ENCODE measurements at places on chromosomes 2 and 18.
A peak's percentile ranks its signal among the peaks of the same experiment; 100 is the strongest.

DNA sequence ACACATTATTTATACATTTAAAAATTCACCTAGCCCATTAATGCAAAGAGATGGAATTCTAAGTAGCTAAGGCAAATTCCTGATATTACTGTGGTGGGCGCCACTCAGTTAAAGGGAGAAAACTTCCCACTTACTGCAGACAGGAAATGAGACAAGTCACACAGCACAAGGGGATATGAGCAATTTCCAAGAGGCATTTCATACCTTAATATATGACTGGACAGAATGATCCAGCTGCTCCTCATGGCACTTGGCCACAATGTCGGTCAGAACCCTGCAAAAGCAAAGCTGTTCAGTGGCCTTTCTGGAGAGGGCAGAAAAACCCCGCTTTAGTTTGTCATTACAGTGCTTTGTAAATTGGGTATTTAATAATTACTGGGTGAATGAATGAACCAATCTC is 121.4 kb upstream of the CCDC195 start:
- H3K27ac ChIP-seq, result peak overlapping the region; percentile 59
- peaks cover 73% of the 10 kb centered on the region for H3K36me3 ChIP-seq
- no peaks in the 10 kb centered on the region for H3K27me3 ChIP-seq
- peaks cover 28% of the 10 kb centered on the region for H3K4me1 ChIP-seq
- peak; percentile 84 for DNase-seq

DNA sequence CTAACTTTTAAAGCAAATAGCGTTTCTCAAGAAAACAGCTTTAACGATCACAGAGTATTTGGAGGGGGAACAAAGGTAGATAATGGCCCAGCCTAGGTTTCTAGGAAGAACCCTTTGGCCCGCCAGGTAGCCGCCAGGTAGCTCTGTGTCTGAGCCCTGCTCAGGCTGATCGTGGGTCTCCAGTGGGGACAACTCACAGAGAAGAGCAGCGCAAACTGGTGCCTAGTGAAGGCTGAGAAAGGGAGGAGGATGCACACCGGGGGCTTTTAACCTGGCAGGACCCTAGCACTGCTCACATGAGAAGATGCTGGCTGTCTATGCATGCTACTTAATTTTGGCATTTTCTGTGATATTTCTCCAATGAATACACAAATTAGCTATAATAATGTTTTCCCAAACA is 5.8 kb downstream of the NGEF start:
- no peak overlapping the region for H3K27ac ChIP-seq
- H3K36me3 ChIP-seq, result no peaks in the 10 kb centered on the region
- peaks cover 2% of the 10 kb centered on the region for H3K27me3 ChIP-seq
- no peak for DNase-seq
- no peaks in the 10 kb centered on the region for H3K4me1 ChIP-seq

- DNase-seq, result peak; percentile 10
- H3K27ac ChIP-seq, result no peak overlapping the region
- no peaks in the 10 kb centered on the region for H3K4me1 ChIP-seq
- H3K4me3 ChIP-seq, result no peak overlapping the region
- H3K27me3 ChIP-seq, result no peaks in the 10 kb centered on the region
- no peaks in the 10 kb centered on the region for H3K36me3 ChIP-seq
These were observed 241.5 kb downstream of the ICOS start for GRCh38 chr2:204177977-204178522.

GRCh38 chr2:88022669-88022921 is 6.2 kb upstream of the RNU2-63P start:
- no peaks in the 10 kb centered on the region for H3K27me3 ChIP-seq
- H3K36me3 ChIP-seq, result peaks cover 8% of the 10 kb centered on the region
- H3K4me3 ChIP-seq, result no peak overlapping the region
- no peaks in the 10 kb centered on the region for H3K4me1 ChIP-seq

GRCh38 chr18:9335697-9336045 is 1.1 kb downstream of the TWSG1 start:
- peaks cover 5% of the 10 kb centered on the region for H3K4me1 ChIP-seq
- H3K27me3 ChIP-seq, result no peaks in the 10 kb centered on the region
- peak overlapping the region; percentile 72 for H3K4me3 ChIP-seq
- no peak for DNase-seq

GRCh38 chr2:27736031-27736889 is 35.3 kb upstream of the MRPL33 start:
- peak overlapping the region; percentile 62 for H3K27ac ChIP-seq
- peak overlapping the region; percentile 72 for H3K4me3 ChIP-seq
- peaks cover 14% of the 10 kb centered on the region for H3K4me1 ChIP-seq
- no peaks in the 10 kb centered on the region for H3K36me3 ChIP-seq
- no peaks in the 10 kb centered on the region for H3K27me3 ChIP-seq

DNA sequence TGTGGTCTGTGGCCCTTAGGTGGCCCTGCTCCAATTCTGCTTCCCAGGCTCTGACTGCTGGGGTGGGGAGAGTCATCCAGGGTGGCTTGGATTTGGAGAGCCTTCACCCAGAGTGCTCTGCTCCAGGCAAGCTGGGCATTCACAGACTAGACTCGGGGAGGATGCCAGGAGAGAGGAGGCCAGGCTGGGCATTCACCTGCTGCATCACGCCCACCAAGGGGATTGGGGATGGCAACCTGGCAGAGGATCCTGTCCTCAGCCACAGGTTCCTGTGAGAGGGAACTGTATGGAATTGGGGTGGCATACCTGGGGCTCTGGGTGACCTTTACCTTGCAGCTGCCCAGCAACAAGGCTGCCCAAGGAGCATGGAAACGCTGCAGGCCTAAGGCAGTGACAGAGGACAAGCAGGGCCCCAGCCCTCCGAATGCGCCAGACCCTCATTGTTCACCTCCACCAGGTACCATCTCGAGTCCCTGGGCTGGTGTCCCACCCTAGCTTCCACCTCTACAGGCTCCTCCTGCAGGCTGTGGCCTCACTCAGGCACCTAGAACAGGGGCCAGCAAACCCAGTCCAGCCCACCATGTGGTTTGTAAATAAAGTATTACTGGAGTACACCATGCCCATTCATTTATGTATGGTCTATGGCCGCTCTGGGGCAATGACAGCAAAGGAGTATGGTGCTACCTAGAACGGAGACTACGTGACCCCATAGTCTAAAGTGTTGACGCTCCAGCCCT is 255.3 kb upstream of the RAB6C start:
- no peaks in the 10 kb centered on the region for H3K36me3 ChIP-seq
- no peak for DNase-seq
- H3K4me1 ChIP-seq, result no peaks in the 10 kb centered on the region
- H3K4me3 ChIP-seq, result no peak overlapping the region

- DNase-seq, result no peak
- no peak overlapping the region for H3K4me3 ChIP-seq
- peaks cover 17% of the 10 kb centered on the region for H3K4me1 ChIP-seq
- H3K27me3 ChIP-seq, result peaks cover 4% of the 10 kb centered on the region
- H3K27ac ChIP-seq, result no peak overlapping the region
These were observed 83.0 kb upstream of the LPIN2 start for GRCh38 chr18:3095921-3096320.

DNA sequence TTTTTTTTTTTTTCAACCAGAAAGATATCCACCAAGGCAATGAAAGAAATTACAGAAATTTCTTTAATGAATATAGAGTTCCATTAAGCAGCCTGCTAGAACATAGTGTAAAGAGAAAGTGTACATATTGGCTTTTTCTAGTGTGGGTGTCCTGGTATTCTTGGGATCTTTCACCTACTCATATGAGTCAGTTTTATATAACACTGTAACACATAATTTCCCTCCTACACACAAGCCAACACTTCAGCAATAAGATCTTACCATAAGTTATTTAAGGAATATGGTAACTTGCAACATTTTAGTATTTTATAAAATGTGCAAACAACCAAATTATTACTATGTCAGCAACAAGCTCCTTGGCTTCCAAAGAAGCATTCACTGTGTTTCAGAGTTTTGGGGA is 59.9 kb downstream of the ZRANB3 start:
- DNase-seq, result peak; percentile 59
- no peaks in the 10 kb centered on the region for H3K27me3 ChIP-seq
- no peaks in the 10 kb centered on the region for H3K4me1 ChIP-seq
- no peak overlapping the region for H3K27ac ChIP-seq

- no peaks in the 10 kb centered on the region for H3K4me1 ChIP-seq
- H3K27me3 ChIP-seq, result no peaks in the 10 kb centered on the region
These were observed 307.5 kb upstream of the REG3G start for GRCh38 chr2:78718024-78718423.

DNA sequence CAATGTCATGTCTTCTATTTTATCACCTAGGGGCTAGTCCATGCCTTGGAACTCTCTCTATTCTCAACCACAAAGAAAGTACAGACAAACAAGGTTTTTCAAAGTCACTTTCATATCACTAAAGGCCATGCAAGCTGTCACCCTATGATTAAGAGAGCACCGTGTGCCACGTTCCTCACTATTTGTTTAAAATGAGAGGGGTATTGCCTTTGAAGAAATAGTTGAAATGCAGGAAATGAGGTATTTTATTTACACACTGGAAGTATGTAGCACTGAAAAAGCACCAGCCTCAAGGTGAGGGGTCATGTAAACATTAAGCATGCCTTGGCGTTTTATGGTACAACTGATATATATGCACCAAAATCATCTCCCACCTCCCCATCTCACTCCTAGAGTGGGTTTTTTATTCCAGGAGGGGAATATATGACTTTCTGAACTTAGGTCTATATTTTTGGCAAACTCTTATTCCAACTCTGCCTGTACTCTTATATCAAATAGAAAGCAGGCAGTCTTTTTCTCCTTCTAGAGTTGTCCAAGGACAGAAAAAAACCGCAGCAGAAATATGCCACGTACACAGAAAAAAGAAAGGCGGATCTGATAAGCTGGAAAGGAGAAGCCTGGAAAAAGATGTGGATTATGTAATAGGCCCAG is 53.5 kb downstream of the VSNL1 start:
- DNase-seq, result no peak
- H3K4me1 ChIP-seq, result peaks cover 7% of the 10 kb centered on the region
- H3K27ac ChIP-seq, result no peak overlapping the region
- no peaks in the 10 kb centered on the region for H3K27me3 ChIP-seq
- no peak overlapping the region for H3K4me3 ChIP-seq

DNA sequence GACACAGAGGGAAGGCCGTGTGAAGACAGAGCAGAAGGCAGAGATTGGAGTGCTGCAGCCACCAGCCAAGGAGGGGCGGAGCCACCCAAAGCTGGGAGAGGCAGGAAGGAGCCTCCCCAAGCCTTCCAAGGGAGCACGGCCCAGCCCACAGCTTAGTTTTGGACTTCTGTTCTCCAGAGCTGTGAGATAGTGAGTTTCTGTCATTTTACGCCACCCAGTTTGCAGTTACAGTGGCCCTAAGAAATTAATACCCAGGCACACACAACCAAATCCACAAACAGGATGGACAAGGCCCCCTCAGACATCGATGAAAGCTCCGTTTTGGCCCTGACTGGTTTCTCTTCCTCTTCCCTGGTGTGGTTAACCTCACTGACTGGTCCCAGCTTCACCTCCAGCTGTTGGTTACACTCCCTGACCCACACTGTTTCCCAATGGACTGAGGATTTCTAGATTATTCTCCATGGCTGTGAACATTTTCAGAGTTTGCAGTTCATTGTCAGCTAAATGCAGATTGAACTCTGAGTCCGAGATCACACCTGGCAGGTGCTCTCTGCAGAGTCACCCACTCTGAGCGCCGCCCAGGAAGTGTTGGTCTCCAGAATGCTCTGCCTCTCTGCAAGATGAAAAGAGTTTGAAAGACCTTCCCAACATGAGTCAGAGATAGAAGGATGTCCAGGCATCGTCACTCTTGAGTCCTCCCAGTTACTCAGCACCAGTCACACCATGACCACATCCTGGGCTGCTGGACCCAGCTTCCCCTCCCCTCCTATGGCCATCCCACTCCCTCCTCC is 100.2 kb downstream of the TWIST2 start:
- H3K27ac ChIP-seq, result peak overlapping the region; percentile 82
- H3K4me3 ChIP-seq, result peak overlapping the region; percentile 46
- no peaks in the 10 kb centered on the region for H3K27me3 ChIP-seq
- DNase-seq, result peak; percentile 96

DNA sequence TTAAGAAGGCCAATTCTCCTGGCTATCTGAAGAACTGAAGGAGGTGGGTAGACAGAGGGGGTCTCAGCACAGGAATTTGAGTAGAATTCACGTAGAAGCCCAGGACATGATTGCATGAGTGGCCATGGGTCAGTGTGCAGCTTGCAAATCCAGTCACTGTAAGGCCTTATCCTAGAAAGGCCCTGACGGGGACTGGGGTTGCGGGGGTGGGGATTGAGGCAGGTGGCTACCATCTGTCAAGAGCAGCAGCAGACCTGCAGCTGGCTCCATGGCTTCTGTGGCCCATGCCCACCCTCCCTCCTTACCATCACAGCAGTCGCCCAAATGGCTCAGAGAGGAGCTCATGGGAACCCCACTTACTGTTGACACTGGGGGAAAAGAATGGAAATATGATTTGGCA is 34.6 kb upstream of the SLC14A1 start:
- H3K4me1 ChIP-seq, result peaks cover 27% of the 10 kb centered on the region
- H3K27me3 ChIP-seq, result no peaks in the 10 kb centered on the region
- no peak for DNase-seq
- no peak overlapping the region for H3K27ac ChIP-seq
- H3K4me3 ChIP-seq, result no peak overlapping the region

DNA sequence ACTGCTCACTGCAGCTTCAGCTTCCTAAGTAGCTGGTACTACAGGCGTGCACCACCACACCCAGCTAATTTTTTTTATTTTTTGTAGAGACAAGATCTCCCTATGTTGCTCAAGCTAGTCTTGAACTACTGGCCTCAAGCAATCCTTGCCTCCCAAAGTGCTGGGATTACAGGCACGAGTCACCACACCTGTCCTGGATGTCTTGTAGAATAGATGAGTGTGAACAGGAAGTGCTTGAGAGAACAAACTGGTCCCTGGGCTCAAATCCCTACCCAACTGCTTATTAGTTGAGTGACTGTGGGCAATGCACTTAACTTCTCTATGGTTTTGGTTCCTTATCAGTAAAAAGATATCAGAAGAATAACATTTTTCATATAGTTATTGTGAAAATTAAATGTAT is 34.2 kb downstream of the PKDCC start:
- no peak for DNase-seq
- peaks cover 22% of the 10 kb centered on the region for H3K27me3 ChIP-seq
- H3K4me3 ChIP-seq, result no peak overlapping the region
- no peaks in the 10 kb centered on the region for H3K36me3 ChIP-seq

DNA sequence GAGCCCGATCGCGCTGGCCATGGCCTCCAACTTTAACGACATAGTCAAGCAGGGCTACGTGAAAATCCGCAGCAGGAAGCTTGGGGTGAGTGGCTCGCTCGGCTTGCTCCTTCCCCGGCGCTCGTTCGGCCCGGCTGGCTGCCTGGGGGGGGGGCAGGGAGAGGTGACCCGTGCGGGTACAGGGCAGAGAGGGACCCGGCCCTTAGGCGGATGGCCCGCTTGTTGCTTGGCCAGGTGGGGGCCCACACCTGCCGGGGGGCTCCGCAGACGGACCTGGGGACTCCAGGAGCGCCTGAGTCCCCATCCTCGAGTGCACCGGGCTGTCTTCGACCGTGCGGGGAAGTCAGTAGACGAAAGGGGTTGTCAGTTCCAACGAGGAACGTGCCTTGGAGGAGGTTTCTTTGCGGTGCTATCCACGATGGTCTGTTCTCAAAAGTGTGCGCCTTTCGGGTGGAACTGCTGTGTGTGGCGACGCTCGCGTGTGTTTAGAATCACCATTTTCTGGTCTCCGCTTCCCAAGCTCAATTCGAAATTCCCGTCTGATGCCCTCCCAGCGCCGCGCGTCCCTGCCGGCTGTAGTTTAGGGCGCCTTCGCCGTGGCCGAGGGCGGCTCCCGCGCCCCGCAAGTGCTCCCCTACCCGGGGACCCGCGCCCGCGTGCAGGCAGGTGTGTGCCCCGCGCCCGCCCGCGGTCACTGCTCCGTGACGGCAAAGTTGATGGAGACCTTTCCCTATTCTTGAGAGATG is 711 bp downstream of the DOK6 start:
- H3K27ac ChIP-seq, result no peak overlapping the region
- H3K4me1 ChIP-seq, result no peaks in the 10 kb centered on the region
- peak overlapping the region; percentile 49 for H3K4me3 ChIP-seq
- DNase-seq, result peak; percentile 90
- H3K27me3 ChIP-seq, result peaks cover 26% of the 10 kb centered on the region
